ENCODE measurements at places on chromosomes 5 and 9. TPM values are rescaled to one million over a fixed set of nuclear protein-coding genes. Genes with fewer than 3 reads are reported as not detected.

DNA sequence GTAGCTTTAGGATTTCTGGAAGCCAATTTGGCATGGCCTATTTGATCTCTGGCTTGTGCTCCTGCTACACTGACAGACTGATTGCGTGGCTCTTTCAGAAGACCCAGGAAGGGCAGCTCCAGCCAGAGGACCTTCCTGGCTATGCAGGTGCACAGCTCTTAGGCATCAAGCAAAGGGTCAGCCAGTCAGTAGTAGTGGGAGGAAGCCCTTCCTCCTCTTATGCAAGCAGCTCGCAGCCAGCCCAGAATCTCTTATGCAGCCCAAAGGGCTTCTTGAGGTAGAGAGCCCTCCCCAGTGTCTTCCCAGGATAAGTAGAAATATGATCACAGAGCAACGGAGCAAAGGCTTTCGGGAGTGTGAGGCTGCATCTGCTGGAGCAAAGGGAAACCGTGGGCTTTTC lies 43.2 kb downstream of the SLC36A1 start:
- DNase-seq: no peak

DNA sequence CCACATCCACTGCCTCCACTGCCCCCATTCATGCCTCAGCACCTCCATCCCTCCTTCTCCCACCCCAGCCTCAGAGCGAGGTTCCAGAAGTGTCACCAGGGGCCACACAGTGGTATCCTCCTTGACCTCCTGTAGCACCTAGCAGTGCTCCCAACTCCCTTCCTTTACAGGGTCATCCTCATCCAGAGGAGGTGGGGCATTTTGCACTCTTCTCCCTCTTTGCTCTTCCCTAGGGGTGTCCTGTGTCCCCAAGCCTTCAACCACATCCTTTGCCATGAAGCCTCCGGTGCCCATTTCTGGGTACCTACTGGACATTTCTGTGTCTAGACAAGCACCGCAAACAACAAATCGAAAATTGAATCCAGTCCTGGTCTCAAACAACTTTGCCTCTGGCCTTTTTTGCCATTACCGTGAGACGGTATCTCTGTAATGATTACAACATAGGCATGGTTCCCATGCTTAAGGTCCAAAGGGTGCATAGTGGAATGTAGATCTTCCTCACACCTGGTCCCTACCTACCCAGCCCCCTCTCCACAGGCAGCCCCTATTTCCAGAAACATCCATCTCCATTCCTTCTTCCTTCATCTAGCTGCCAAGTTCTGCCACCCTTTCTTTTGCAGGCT lies 17.6 kb downstream of the WWC1 start:
- DNase-seq: no peak

DNA sequence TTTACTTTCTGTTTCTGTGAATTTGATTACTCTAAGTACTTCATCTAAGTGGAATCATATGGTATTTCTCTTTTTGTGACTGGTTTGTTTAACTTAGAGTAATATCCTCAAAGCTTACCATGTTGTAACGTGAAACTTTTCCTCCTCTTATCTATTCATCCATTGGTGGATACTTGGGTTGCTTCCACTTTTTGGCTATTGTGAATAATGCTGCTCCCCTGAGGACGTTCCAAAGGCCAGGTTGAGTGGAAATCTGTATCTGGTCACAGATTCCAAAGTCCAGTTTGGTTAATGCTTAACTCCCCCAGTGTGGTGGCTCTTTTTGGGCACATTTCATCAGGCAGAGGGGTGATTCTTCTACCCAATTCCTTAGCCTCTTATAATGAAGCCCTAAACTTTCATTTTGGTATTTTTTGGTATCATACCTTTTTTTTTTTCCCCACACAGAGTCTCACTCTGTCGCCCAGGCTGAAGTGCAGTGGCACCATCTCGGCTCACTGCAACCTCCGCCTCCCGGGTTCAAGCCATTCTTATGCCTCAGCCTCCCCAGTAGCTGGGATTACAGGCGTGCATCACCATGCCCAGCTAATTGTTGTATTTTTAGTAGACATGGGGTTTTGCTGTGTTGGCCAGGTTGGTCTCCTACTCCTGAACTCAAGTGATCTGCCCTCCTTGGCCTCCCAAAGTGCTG lies 65.4 kb downstream of the CMYA5 start:
- no peak for DNase-seq

GRCh38 chr5:4335078-4335477 lies 739.4 kb downstream of the IRX1 start:
- DNase-seq: no peak

DNA sequence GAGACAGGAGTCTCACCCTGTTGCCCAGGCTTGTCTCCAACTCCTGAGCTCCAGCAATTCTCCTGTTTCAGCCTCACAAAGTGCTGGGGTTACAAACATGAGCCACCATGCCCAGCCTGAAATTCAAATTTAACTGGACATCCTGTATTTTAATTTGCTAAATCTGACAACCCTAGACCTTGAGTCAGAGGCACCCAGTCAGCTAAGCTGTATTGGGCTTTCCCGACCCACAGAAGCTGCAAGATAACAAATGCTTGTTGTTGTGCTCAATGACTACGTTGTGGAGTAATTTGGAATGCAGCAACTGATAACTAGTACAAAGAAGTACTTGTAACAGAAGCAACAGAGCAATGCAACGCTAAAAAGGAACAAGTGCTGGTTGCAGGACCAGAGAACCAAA lies 533.1 kb downstream of the NTRK2 start:
- peak; percentile 39 for DNase-seq

GRCh38 chr9:73022353-73022752 lies 69.5 kb upstream of the ALDH1A1 start:
- DNase-seq: no peak

DNA sequence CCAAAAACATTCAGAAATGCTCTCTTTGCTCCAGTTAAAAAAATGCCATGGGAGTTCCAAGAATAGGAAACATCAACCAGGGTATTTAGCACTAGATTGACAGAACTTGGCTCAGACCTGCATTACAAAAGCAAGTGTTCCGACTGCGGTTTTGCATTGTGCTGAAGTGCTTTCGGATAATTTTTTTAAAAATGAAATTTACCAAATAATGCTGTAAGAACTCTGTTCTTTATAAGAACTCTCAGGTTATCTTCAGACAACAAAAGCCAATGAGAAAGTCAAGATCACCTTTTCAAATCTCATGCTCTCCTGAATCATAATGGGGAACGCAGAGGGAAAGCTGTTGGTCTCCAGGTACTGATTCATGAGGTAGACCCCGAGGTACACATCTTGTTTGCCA lies 483 bp upstream of the PLPP6 start:
- peak; percentile 21 for DNase-seq

DNA sequence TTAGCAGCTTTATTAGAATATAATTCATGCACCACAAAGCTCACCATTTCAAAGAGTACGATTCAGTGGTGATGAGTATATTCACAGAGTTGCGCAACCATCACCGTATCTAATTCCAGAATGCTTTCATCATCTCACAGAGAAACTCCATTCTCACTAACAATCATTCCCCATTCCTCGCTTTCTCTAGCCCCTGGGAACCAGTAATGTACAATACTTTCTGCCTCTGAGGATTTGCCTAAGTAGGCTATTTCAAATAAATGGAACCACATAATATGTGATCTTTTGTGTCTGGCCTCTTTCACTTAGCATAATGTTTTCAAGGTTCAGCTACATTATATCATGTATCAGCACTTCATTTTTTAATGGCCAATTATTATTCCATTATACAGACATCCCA lies 145.1 kb upstream of the ADAMTS16 start:
- DNase-seq: peak; percentile 67

DNA sequence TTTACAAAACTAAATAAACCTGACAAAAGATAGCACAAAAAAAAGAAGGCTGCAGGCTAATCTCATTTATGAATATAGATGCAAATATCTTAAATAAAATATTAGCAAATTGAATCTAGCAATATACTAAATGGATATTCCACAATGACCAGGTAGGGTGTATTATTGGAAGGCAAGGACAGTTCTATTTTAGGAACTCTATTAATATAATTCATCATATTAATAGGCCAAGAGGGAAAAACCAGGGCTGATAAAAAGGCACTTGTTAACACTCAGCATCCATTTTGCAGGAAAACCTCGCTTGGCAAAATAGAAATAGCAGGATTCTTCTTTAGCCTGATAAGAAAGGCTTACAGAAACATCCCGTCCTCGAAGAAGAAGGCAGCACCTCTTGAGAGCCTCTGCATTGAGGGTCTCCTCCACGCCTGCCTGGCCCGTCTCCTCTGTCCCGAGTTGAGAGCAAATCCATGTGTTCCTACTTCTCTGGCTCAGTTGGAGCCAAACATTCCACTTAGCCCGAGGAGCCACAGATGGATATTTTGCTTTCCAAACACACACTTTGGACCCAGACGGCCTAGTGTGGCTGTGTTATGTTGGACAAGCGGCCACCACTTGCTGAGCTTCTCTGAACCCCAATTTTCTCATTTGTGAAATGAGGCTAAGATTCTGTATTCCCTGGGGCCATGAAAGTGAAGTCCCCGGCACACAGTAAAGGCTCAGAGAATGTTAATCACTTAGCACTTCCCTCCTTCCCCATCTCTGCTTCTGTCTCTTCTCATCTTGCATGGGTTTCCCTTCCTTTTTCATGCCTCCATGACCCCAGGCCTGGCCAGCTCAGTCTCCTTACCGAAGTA lies 181.8 kb upstream of the MVB12B start:
- no peak for DNase-seq

GRCh38 chr5:111133436-111133751 lies 41.2 kb downstream of the WDR36 start:
- DNase-seq: no peak

- no peak for DNase-seq
Observed at GRCh38 chr5:113452941-113453340, 18.2 kb upstream of the TSSK1B start.

- DNase-seq: peak; percentile 76
Observed at GRCh38 chr9:35906923-35907699, 1.1 kb downstream of the HRCT1 start.

DNA sequence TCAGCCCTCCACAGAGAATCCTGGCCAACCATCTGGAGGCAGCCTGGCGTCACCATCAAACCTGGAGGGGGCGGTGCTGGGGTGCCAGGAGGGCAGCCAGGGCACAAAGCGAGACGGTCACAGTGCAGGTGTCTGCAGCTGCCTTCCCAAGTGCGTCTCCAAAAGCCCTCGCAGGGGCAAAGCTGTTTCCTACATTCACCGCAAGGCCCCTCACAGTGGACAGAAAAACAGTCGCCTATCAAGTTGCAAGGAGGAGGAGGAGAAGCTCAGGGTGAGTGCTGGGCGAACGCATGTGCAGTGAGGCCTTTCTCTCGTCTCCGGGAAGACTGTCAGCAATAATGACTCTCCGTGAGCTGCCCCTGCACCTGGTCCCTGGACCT lies 18.0 kb upstream of the LHX3 start:
- DNase-seq: no peak

PARP8 gene
- 9.5 TPM for total RNA-seq

PLCXD3 gene
- total RNA-seq: under 0.01 TPM

CCDC171 gene
- 0.57 TPM for total RNA-seq

GCNT4 gene
- 1.7 TPM for total RNA-seq

ANKRD31 gene
- not detected for total RNA-seq

PRRX2 gene
- total RNA-seq: 1.7 TPM

SETD9 gene
- total RNA-seq: 57.0 TPM

Measured in Daoy (cell line).